ENCODE measurements at places on chromosomes 5 and 9. TPM values are rescaled to one million over a fixed set of nuclear protein-coding genes. Genes with fewer than 3 reads are reported as not detected.

The FCN1 gene
- total RNA-seq: 26.9 TPM

The NRG2 gene
- total RNA-seq: 0.21 TPM

DNA sequence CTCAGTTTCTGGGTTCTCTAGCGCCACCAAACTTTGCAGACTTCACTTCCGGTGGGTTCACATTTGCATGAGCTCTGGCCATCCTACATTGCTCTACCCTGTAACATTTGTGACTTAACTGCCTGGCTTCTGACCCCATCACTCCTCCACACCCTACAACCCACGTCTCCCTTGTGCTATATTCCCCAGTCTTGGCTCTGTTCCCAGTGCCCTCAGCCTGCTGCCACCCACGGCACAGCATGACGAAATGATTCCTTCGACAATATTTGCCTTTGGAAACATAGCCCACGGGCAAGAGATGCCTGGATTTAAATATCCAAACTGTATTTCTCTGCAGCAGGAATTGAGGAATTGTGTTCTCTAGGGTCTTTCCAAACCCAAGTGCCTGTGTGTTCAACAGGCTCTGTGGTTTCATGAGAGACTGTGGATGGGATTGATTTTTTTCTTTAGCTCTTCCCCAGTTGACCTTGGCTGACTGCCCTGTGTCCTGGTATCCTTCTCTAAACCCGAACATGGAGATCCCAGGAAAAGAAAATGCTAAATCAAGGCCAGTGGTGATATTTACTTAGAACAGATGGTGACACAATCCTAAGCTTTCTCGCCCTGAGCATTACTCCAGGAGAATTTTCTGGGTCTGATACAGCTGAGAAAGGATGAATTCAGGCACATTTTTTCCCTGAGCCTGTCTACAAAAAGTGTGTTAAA is 44.4 kb upstream of the GRIA1 start:
- DNase-seq: no peak
- H3K4me1 ChIP-seq: no peaks in the 10 kb centered on the region
- no peak overlapping the region for H3K4me3 ChIP-seq
- H3K27ac ChIP-seq: no peak overlapping the region
- no peaks in the 10 kb centered on the region for H3K27me3 ChIP-seq

The PCDHA13 gene
- not detected for total RNA-seq

GRCh38 chr5:66880401-66880800 is 284.2 kb downstream of the MAST4 start:
- DNase-seq: no peak
- no peaks in the 10 kb centered on the region for H3K4me1 ChIP-seq
- H3K4me3 ChIP-seq: no peak overlapping the region
- H3K36me3 ChIP-seq: no peaks in the 10 kb centered on the region

Measured in natural killer cell (primary cell).